HAP-1 (cell line): ENCODE measurements at places on chromosomes 2 and 18.

DNA sequence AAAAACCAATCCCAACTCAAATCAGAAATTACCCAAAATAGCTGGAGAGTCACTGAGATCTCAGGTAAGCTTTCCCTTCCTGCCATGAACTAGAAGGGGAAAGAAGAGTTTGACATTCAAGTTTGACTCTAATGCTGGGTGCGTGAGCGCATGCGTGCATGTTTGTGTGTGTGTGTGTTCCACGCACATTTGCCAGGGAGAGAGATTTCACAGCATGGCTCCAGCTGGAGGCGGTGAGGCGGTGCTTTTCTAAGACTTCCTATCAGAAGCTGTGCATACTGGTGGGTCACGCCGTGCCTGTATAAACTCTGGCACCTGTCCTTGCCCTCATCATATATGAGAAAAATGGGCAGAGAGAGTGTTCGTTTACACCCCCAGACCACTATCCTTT lies 116.2 kb downstream of the MSH2 start:
- no peak for DNase-seq

DNA sequence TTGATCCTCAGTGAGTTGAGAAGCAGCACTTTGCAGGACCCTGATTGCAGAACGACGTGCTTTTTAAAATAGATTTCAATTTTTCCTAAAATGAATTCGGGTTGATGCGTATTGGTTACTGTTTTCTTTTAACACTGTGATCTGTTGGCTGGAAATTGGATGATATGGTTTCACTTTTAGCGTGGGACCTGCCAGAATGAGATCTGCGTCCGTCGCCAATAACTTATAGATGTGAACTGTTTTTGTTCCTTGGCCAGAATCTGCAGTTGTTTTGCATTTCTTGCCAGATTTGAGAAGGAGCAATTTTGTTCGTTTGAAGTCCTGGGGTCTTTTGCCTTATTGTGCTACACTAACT lies 703 bp downstream of the UGGT1 start:
- DNase-seq: no peak

DNA sequence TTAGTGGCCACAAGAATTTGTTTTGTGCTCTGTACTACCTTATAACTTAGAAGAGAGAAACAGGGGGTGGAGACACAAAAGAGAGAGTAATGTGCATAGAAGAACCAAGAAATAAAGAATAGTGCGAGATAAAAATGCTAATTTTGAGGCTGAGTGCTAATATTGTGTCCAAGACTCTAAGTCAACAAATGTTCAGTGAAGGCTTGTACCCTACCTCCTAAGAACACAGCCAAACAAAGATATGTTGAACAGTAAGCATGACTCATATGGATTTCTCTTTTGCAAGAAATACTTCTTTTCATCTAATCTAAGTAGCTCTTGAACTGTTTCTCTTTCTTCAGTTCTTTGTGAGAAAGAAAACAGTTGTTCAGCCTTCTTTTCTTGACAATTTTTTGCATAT lies 45.2 kb downstream of the GAREM1 start:
- no peak for DNase-seq

DNA sequence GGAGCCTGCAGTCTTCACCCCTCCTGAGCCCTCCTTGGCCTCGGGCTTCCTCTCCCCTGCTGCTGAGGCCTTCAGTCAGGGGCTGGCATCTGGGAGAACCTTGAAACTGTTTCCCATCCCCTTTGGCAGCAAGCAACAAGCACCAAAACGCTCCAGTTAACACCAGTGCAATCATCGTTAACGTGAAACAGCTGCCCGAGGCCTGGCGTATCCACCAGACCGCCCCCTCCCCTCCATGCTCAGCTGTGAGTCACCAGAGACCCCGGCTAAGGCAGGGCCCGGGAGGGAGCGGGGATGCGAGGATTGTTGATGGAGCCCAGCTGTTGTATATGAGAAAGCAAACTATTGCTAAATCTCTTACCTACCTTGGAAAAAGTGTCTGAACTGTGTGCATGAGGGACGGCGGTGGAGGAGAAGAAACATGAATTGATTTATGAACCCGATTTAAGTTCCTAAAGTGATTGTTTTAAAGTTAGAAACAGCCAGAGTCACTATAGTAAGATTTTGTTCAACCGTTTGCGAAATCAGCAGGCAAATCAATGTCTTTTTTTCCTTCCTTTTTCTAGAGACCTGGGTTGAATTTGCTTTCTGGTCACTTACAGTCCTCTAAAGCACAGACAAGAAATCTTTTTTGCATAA lies 5.2 kb downstream of the ZFP36L2 start:
- DNase-seq: no peak

DNA sequence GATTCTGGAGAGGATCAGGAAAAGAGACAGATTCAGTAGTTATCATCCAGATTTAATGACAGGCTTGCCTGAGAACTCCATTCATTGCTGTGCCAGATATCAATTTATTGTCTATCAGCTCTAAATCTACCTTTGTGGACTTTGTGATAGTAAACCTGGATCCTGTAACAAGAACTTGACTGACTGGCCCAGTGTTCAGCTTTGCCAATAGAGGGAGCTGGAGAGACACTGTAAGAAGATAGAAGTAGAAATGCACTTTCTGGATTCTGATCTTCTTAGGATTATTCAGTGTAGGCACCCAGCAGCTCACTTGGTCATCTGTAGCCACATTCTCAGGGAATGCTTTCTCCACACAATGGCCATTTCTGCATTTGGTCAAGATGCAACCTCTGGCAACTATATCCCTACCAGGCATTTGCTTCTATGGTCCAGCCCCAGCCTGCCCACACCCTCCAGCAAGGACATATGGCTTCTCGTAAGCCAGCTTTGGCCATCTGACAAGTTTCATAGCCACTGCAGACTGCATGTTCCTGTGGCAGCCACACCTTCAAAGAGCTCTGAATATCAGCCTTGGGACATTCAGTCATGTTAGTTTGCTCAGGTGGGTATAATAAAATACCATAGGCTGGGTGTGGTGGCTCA lies 6.1 kb upstream of the SERPINB8 start:
- DNase-seq: peak; percentile 39

- no peak for DNase-seq
These were observed 41.8 kb upstream of the SP3 start for GRCh38 chr2:174007010-174007409.

- no peak for DNase-seq
These were observed 135.4 kb downstream of the LAMA3 start for GRCh38 chr18:23824669-23825068.

- DNase-seq: no peak
These were observed 179.1 kb upstream of the CYP26B1 start for GRCh38 chr2:72326759-72327158.

- DNase-seq: no peak
These were observed 30.8 kb upstream of the POLE4 start for GRCh38 chr2:74927621-74928020.

GRCh38 chr2:74835831-74836674 lies 2.1 kb downstream of the HK2 start:
- peak; percentile 50 for DNase-seq

GRCh38 chr2:104849101-104849500 lies 4.8 kb upstream of the POU3F3 start:
- DNase-seq: no peak

DNA sequence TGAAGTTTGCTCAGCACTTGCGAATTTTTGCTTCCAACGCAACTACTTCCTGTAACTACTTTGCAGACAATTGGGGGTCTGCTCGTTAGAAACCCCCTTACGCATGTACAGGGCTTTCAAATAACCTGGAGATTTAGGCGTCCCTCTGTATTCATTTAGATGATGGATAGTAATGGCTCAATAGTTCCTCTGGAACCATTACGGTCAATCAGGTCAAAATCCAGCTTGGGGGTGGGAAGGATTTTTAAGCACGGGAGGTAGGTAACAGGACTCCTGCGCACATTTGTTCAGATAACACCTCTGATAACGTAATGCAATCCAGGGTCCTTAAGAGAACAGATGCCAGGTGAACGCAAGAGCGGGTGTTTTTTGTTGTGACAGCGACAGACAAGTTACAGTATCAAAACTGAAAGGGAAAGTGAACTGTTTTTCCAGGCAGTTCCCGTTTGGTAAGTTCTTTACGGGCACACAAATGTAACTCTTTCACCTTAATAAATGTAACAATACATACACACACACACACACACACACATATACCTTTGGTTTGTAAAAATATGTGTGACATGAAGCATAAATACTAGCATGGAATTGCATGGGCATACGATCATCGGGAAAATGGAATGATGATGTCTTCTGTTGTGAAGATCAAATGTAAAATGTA lies 3.8 kb upstream of the OSR1 start:
- no peak for DNase-seq

DNA sequence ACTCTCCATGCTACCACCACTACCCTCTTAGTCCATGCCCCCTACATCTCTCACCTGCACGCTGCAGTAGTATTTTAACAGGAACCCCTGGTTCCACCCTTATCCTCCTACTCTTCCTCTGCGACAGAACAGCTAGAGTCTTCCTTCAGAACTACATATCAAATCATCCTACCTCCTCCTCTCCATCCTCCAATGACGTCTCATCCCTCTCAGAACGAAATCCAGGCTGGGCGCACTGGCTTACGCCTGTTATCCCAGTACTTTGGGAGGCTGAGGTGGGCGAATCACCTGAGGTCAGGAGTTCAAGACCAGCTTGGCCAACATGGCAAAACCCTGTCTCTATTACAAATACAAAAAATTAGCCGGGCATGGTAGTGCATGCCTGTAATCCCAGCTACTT lies 10.3 kb upstream of the KIF3C start:
- no peak for DNase-seq

GRCh38 chr2:121837591-121837990 lies 82.1 kb downstream of the TSN start:
- DNase-seq: no peak

GRCh38 chr2:89850881-89851582 lies 1159.6 kb downstream of the RPIA start:
- no peak for DNase-seq

DNA sequence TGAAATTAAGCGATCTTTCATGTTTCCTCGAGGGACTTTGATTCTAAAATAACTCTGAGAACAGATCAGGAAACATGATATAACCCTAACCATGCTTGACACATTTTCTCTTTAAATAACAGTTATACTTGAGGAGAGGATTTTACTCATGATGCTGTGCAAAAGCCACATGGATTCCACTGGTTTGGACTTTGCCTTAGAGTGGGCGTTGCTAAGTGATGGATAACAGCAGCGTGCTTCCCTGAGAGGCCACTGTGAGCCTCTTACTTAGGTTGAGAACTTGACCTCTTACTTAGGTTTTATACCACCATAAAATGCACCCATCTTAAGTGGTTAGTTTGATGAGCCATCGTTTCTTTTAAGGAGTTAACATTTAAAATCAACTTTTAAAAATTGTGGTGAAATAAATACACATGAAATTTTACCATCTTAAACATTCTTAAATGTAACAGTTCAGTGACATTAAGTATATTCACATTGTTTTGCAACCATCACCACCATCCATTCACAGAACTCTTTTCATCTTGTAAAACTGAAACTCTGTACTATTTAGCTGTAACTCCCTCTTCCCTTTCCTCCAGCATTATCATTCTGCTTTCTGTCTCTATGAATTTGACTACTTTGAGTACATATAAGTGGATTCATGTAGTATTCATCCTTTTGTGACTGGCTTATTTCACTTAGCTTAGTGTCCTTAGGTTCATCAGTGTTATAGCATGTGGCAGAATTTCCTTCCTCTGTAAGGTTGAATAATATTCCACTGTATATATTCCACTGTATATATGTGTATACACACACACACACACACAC lies 22.6 kb downstream of the ANXA4 start:
- no peak for DNase-seq

DNA sequence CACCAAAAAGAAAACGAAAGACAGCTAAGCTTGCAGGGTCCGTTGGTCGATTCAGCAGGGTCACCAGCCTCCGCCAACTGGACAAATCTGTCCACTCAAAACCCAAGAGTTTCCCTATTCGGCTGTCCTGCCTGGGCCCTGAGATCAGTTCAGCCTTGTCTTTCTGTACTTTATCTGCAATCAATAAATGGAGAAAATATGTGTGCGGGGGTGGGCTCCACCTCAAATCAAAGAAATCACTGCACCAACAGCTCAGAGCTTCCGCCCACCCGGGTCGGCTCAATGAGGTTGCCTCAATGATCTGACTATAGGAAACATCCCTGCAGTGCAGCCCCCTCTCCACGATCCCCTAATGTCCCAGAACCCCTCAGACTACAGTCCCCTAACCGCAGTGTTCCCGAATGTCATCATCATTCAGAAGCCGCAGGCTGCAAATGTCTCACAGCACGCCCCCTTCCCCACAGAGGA lies 447 bp downstream of the GGCX start:
- DNase-seq: no peak

DNA sequence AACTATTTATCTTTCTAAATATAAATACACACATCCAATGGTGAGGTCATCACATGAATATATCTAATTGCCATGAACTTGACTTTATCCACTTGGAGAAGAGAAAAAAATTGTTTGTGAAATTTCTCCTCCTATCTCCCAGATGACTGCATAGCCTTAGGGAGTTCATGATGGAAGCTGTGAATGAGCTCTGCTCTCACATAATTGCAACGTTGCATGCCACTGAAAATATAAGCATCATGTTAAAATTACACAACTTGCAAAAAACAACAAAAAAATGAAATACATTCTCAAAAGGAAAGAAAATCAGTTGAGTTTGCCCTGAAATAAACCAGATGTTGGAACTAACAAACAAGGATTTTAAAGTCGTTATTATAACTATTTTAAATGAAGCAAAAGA lies 50.6 kb upstream of the OSR1 start:
- no peak for DNase-seq

- DNase-seq: no peak
These were observed 201.9 kb downstream of the ZNF407 start for GRCh38 chr18:74799542-74799941.

DNA sequence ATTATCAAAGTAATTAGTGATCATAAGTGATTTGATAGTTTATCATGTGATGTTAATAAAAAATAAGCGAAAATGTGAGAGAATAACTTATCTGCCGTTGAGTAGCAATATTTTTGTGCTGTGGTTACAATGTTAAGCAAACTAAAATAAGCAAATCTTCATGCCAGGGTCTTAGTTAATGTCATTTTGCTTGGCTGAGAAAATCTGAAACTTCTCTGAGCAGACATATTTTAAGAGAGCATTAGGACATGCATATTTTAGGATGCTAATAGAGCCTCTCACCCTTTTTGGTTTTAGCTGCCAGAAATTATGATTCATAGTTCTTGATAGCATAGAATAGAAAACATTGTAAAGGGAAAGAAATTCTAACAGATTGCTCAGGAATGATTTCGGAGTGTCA lies 233.5 kb upstream of the ZEB2 start:
- DNase-seq: no peak

- no peak for DNase-seq
These were observed 948.2 kb upstream of the FAM98A start for GRCh38 chr2:34547340-34547739.

- no peak for DNase-seq
These were observed 120.4 kb downstream of the SLC5A7 start for GRCh38 chr2:108106731-108107130.
